Activated B cell treated with CpG ODN at 0.5 μM for 24 hours (primary cell): ENCODE measurements at places on chromosomes 7 and 10. TPM values are rescaled to one million over a fixed set of nuclear protein-coding genes. Genes with fewer than 3 reads are reported as not detected.

Gene ASB10
- total RNA-seq, result not detected in 2 replicates

Gene CLRN3
- not detected in 2 replicates for total RNA-seq

Gene SPDYE9
- total RNA-seq, result not detected in 2 replicates

Gene C7orf57
- not detected in 2 replicates for total RNA-seq

Gene CHAT
- total RNA-seq, result not detected in 2 replicates

DNA sequence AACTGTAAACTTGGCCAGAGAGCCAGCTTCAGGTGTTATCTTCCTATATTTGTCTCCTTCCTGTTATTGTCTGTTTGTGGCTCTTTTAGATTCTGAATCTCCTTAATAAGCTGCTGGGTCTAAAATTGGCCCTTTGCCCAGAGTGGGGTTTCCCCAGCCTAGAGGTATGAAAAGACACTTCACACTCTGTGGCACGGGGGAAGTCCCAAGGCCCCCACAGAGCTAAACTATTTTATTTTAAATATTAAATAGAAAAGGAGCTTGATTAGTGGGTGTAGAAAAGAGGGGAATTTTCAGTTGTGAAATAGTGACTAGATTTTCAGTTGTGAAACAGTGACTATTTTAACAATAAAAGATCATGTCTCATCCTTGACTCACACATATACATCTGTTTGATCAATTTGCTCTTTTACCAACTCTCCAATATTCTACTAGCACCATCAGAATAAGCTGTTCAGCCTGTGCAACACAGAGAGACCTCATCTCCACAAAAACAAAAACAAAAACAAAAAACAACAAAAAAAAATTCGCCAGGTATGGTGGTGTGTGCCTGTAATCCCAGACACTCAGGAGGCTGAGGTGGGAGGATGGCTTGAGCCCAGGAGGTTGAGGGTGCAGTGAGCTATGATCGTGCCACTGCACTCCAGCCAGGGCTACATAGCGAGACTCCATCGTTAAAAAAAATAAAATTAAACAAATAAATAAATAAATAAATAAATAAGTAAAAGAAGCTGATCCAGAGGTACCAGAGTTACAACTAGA, 24.9 kb upstream of the ADO start:
- DNase-seq, result peak; percentile 40

- DNase-seq, result no peak
Measured at GRCh38 chr7:69359003-69359700, 239.1 kb upstream of the AUTS2 start.

DNA sequence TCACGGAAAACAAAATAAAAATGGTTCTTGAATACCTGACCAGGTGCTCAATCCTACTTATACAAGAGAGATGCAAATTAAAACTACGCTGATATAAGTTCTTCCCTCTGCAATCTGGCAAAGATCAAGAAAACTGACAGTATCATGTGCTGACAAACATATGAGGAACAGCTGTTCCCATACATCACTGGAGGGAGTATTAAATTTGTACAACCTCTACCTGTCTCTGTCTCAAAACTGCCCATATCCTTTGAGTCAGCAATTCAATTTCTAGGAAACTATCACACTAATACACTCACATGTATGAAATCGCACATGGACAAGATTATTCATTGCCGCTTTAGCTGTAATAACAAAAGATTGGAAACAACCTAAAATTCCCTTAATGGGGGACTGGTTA, 11.0 kb upstream of the IL6 start:
- DNase-seq, result no peak

- DNase-seq, result no peak
Measured at GRCh38 chr10:13915710-13916109, 328.9 kb downstream of the PRPF18 start.

DNA sequence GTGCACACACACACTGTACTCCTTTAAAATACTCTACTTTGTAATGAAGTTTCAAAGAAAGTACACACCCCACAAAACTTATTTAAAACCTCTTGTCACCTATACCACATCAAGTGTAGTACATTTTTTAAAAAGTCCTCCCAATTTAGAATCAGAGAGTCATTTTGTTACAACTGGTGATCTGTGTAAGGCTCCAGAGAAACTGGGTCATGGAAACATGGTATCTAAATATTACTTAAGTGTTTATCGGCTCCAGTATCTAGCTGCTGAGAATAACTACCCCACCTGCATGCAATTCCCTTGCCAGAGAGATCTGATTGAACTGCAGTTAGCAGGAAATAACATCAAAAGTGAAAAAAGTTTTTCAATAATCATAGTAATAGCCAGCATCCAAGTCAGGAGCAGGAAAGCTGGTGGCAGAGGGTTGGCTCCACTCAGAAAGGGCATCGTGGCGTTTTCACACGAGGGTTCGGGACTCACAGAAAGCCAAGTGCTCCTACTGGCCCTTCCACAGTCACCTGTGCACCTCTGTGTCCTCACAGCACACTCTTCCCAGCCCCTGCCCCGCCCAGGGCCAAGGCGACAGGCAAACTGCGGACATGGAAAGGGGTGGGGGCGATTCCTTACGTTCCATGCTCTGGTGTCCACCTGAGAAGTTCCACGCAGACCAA, 6.5 kb downstream of the RGS10 start:
- no peak for DNase-seq

- no peak for DNase-seq
Measured at GRCh38 chr10:96176985-96177384, 46.9 kb downstream of the ZNF518A start.

GRCh38 chr7:152759949-152760853, 649 bp downstream of the ACTR3B start:
- no peak for DNase-seq

- no peak for DNase-seq
Measured at GRCh38 chr7:16317406-16317805, 103.9 kb downstream of the CRPPA start.

DNA sequence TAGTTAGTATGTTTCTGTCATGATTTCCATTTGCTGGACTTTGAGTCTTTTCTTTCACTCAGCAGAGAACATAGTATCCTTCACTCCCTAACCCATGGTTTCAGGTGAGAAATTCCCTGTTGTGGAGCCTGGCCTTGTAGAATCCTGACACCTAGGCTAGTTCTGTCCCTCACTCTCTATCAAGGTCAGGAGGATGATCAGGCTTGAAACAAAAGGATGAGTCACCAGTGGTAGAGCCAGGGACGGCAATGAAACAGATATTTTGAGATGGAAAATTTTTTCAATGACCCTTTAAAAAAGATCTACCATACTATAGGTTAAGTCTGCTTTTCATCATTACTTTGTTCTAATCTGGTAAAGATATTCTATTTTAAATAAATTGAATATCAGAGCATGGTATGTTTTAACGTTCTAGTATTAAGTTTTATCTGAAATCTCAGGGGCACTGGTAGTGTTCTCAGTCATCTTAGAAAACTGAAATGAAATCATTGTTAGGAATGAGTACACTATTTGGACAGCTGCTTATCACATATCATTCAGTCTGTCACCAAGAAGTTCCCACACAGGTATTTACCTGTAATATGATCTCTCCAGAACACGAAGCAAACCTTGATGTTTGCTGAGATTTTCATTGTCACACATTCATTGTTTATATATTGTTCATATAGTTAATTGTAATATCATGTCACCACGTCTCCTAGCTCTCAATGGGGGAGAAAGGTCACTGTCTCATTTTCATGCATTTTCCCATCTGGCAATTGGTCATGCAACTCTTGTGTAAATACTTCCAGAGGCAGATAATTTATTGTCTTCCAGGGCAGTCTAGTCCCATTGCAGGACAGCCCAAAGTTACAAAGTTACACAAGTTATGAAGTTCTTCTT, 299.9 kb upstream of the LRRTM3 start:
- no peak for DNase-seq

- peak; percentile 33 for DNase-seq
Measured at GRCh38 chr10:78657163-78657861, 411.5 kb upstream of the ZMIZ1 start.

DNA sequence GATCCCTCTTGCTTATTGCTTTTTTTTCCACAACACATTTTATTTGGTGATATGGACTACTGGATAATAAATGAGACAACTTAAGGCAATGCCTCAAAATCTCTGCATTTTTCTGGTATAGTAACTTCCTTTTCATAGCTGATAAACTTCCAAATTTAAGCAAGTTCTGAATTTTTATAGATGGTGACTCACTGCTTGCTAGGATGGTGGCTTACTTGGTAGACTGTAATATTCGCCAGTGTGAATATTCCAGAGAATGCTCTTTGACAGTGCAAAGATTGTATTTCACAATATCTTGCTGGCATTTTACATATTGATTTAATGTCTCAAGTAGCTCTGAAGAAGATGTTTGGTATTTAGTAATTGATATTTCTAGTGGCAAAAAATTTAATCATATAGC, 472.4 kb downstream of the TFEC start:
- DNase-seq, result no peak

DNA sequence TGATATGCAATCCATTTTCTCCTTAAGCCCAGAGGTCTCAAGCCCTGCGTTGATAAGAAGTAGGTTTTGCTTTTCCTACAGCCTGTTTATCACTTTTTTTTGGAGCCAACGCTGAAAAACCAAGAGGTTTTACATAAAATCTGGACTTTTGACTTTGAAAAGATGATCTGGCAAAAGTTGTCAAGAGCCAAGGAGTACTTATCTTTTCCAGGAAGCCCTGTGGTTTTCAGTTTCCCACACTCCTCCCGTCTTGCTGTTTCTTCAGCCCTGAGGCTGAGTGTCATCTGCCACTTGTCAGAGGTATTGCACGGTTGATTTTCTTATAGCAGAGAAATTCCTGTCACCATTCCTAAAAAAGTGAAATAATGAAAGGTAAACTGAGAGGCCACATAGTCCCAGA, 108.7 kb downstream of the TYW1 start:
- DNase-seq, result no peak

DNA sequence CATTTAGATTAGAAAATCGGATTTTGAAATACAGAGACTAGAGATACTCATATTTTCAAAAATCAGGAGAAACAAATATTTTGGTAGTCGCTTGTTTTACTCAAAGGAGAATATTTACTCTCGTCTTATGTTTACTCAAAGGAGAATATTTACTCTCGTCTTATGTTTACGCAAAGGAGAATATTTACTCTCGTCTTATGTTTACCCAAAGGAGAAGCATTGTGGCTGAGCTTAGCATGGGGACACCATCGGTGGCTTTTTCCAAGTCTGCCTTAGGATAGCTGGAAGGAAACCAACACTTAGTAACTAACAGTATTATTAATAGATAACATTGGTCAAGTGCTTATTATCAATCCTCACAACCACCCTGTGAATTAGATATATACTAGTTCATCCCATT, 71.8 kb downstream of the SNX10 start:
- DNase-seq, result no peak

DNA sequence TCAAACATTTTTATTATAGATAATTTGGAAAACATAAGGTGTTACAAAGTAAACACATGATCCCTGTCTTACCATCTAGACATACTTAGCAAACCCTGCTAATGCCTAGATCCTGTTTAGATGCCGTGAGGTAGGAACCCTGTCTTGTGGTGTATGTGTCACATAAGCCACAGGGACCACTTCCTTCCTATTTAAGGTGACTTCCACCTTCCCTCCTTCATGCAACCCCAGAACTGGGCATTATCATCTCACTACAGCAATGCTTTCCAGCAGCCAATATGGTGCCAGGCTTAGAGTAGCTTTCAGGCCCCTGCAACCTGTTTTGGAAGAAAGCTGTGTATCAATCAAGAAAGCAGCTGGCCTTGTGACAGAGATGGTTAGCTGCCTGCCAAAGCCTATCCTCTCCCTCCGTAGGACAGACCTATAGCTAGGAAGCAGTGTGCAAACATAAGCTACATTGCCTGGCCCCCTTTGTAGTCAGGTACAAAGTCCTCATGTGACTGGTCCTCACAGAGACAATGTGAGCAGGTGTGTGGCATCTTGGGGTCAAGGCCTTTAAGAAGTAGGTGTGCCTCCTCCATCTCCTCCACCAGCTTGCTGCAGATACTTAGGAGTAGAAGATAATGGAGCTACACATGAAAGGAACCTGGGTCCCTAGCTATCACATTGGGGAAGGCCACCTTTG, 146.8 kb downstream of the SPAG6 start:
- no peak for DNase-seq

GRCh38 chr7:81207801-81208200, 288.9 kb upstream of the SEMA3C start:
- no peak for DNase-seq

DNA sequence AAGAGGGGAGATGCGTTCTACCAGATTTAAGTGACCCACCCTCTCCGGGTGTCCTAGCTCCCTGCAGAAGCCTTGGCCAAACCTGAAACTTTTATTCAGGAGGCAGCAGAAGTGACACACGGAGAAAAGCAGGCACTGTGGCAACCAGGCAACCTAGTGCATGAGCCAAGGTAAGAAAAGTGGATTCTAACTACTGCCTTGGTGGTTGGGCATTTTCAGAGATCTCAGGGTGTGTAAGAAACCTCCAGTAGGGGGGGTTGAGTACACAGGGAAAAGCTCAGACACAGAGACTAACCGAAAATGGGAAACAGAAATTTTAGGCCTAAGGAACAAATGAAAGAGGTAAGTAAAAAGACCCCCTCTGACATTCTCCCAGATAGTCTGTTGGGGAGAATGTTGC, 645.7 kb downstream of the ANKRD7 start:
- no peak for DNase-seq

DNA sequence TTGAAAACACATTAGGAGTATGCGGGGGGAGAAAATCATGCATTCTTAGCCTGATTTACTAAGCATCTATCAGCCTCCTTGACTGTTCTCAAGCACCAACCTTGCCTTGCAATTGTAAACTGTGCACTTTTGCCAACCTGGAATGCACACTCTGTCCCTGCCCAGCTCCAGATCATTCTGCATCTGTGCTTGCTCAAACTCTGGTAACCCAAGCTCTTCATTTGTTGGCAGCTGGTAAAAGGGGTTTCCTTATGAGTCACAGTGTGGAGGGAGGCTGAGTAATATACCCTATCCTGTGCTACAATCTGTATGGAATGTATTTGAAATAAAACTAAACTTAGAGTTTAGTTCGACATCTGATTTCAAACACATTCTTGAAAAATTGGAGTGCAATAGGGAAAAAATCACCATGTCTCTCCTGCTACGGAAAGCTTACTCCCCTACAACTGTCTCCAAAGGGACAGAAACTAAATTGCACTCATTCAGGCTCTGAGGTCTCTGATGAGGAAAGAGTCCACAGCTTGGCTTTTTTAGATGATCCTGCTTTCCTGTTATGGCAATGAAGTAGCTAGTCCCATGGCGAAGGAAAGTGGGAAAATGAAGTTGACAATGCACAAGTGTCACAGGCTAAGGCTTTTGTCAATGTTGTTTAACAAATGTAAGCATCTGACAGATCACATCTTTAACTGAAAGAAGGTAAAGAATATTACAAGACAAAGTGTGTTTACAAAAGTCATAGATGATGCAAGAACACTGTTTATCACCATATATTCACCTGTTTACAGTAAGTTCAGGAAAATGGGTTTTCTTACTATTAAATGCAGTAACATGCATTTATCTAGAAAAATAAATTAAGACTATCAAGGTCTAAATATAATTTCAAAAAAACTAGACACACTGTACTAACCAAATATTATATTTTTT, 61.9 kb downstream of the TES start:
- DNase-seq, result no peak
